ENCODE measurements at places on chromosomes 13 and 19. TPM values are rescaled to one million over a fixed set of nuclear protein-coding genes. Genes with fewer than 3 reads are reported as not detected.

- peak; percentile 86 for DNase-seq
Measured at GRCh38 chr19:982567-983170, 1.5 kb upstream of the WDR18 start.

DNA sequence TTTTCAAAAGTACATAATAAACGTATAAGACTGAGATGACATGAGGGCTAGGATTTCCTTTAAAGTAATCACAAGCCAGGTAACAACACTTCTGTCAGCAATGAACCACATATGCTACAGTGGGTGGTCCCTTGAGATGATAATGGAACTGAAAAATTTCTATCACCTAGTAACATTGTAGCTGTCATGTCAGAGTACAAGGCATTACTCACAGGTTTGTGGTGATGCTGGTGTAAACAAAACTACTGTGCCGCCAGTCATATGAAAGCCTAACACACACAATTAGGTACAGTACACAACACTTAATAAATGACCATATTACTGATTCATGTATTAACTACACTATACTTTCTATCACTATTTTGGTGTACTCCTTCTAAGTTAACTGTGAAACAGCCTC is 36.8 kb downstream of the MIPEP start:
- DNase-seq, result no peak

- no peak for DNase-seq
Measured at GRCh38 chr13:26872525-26873385, 112.2 kb upstream of the GPR12 start.

Gene CBLC
- total RNA-seq, result 2.2 TPM

Gene PDX1
- total RNA-seq, result not detected

Gene NLRP9
- total RNA-seq, result not detected

Gene WASF3
- total RNA-seq, result 19.5 TPM

Gene SHISA7
- total RNA-seq, result not detected

Measured in ovary (tissue), 10 donors.